H1 (cell line): ENCODE measurements at places on chromosomes 16 and 17. TPM values are rescaled to one million over a fixed set of nuclear protein-coding genes. Genes with fewer than 3 reads are reported as not detected.

SLC5A11 gene
- 0.19 and 0.59 TPM in 2 replicates for polyA plus RNA-seq

CD300LB gene
- not detected in 2 replicates for polyA plus RNA-seq

ITGB3 gene
- polyA plus RNA-seq, result 0.08 and 0.09 TPM in 2 replicates

TPPP3 gene
- 0.77 and 1.3 TPM in 2 replicates for polyA plus RNA-seq

HAS3 gene
- polyA plus RNA-seq, result 32.1 and 36.3 TPM in 2 replicates

MYH11 gene
- 0.11 and 0.20 TPM in 2 replicates for polyA plus RNA-seq

SSTR5 gene
- polyA plus RNA-seq, result 0.60 and 0.61 TPM in 2 replicates

SEZ6 gene
- polyA plus RNA-seq, result 8.5 and 16.1 TPM in 2 replicates

KRT33A gene
- polyA plus RNA-seq, result not detected in 2 replicates

KIF2B gene
- polyA plus RNA-seq, result not detected in 2 replicates

GCGR gene
- polyA plus RNA-seq, result 0.44 and 0.60 TPM in 2 replicates

OR2C1 gene
- polyA plus RNA-seq, result not detected in 2 replicates

CCL14 gene
- not detected in 2 replicates for polyA plus RNA-seq

DNAH2 gene
- polyA plus RNA-seq, result 0.18 and 0.25 TPM in 2 replicates

HOXB9 gene
- polyA plus RNA-seq, result not detected in 2 replicates

OR3A3 gene
- polyA plus RNA-seq, result not detected in 2 replicates

TNP2 gene
- not detected in 2 replicates for polyA plus RNA-seq

PRR29 gene
- 0.83 and 0.96 TPM in 2 replicates for polyA plus RNA-seq

ABCA9 gene
- not detected in 2 replicates for polyA plus RNA-seq

ALOX12 gene
- 1.3 and 1.4 TPM in 2 replicates for polyA plus RNA-seq

MLYCD gene
- 3.7 and 4.6 TPM in 2 replicates for polyA plus RNA-seq

TEKT5 gene
- 0.24 and 0.95 TPM in 2 replicates for polyA plus RNA-seq

RPAIN gene
- polyA plus RNA-seq, result 37.0 and 54.5 TPM in 2 replicates

TNFRSF13B gene
- not detected in 2 replicates for polyA plus RNA-seq

GFAP gene
- 1.5 and 2.4 TPM in 2 replicates for polyA plus RNA-seq

KRTAP4-5 gene
- polyA plus RNA-seq, result not detected in 2 replicates

SHISA9 gene
- polyA plus RNA-seq, result 25.6 and 28.7 TPM in 2 replicates

NUPR1 gene
- 0.09 and 0.17 TPM in 2 replicates for polyA plus RNA-seq

SLC47A2 gene
- polyA plus RNA-seq, result not detected in 2 replicates

TBC1D3H gene
- polyA plus RNA-seq, result not detected in 2 replicates

ANKFN1 gene
- 0.02 TPM in 1 of 2 replicates, not detected in the other for polyA plus RNA-seq

PSMD12 gene
- polyA plus RNA-seq, result 10.1 and 14.0 TPM in 2 replicates

SLC6A2 gene
- polyA plus RNA-seq, result 0.25 and 0.35 TPM in 2 replicates

PLA2G10 gene
- 2.2 and 2.4 TPM in 2 replicates for polyA plus RNA-seq

SCGB1C2 gene
- not detected in 2 replicates for polyA plus RNA-seq

TSPOAP1 gene
- polyA plus RNA-seq, result 7.6 and 9.8 TPM in 2 replicates

HS3ST3B1 gene
- 4.7 and 6.1 TPM in 2 replicates for polyA plus RNA-seq

CTRB1 gene
- not detected in 2 replicates for polyA plus RNA-seq

SKAP1 gene
- not detected in 2 replicates for polyA plus RNA-seq

TBC1D3C gene
- polyA plus RNA-seq, result 0.68 TPM in 1 of 2 replicates, not detected in the other

WWOX gene
- polyA plus RNA-seq, result 5.4 and 5.6 TPM in 2 replicates
